Stimulated activated CD4-positive, alpha-beta T cell treated with anti-CD3 and anti-CD28 coated beads, Interleukin-1b, Interleukin-23, amount 100 ng/mL, for 4 hours (primary cell): ENCODE measurements at places on chromosomes 2 and 18.
A peak's percentile ranks its signal among the peaks of the same experiment; 100 is the strongest.

GRCh38 chr2:97880334-97880733 lies 115.4 kb downstream of the TMEM131 start:
- no peak for DNase-seq

- DNase-seq, result no peak
These were observed 37.5 kb downstream of the ST8SIA5 start for GRCh38 chr18:46719388-46719787.

GRCh38 chr2:76556018-76556417 lies 845.3 kb upstream of the GCFC2 start:
- no peak for DNase-seq

- no peak for DNase-seq
These were observed 196.0 kb upstream of the SPHKAP start for GRCh38 chr2:228377533-228377932.

- DNase-seq, result no peak
These were observed 228.5 kb upstream of the SMIM21 start for GRCh38 chr18:75656035-75656434.

GRCh38 chr2:60025496-60025895 lies 528.0 kb downstream of the BCL11A start:
- no peak for DNase-seq

- DNase-seq, result no peak
These were observed 10.7 kb upstream of the CD226 start for GRCh38 chr18:69958422-69958821.

DNA sequence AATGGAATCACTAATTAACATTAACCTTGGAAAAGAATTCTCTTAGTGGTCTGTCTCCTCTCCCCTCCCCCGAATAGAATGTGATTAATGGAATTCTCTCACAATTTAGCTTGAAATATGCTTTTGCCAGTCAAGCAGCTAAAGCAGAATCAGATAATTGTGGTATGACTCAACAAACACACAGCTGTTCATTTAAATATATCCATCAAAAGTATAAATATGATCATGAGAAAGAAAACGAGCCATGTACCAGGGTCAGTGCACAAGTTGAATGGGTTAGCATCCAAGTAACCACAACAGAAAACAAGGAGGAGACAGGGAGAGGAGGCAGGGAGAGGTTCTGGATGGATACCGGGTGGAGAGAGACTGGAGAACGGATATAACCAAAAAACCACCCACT lies 66.9 kb downstream of the ACVR1 start:
- DNase-seq, result no peak

- DNase-seq, result no peak
These were observed 543.7 kb downstream of the TRIB2 start for GRCh38 chr2:13260402-13260801.

- DNase-seq, result no peak
These were observed 5.7 kb downstream of the RPL37A start for GRCh38 chr2:216504376-216504762.

DNA sequence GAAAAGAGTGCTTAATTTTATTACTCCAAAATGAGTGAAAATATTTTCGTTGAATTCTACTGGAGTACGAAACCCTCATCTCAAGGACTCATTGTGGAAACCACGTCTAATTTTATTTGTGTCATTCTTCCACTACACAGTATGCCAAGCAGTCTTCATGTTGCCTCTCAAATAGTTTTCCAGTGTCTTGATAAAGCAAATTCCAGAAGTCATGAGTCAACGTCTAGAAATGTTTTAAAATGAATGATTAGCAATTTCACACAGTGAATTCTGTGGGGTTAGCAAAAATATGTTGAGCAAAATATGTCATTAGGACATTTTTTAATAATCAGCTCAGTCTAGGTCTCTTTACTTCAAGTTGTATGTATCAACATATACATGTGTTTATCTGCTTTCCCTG lies 865.5 kb downstream of the DSC3 start:
- no peak for DNase-seq

DNA sequence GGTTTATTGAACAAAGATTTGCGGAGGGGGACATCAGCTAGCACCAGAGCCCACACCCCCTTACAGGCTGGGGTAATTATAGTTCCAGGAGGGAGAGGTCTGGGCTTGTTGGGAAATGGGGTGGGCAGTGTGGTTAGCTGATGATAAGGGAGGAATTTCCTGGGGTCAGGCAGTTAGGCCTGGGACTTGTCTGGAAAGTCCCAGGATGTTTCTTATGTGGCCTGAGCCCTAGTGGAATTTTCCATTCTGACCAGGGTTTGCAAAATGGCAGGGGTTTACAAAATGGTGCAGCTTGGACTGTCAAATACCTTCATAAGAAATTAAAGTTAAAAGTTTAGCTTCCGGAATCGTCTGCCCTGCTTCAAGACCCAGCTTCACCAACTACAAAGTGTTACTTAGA lies 199.1 kb downstream of the FBXO15 start:
- no peak for DNase-seq

- no peak for DNase-seq
These were observed 24.2 kb upstream of the C2orf42 start for GRCh38 chr2:70214953-70215549.

DNA sequence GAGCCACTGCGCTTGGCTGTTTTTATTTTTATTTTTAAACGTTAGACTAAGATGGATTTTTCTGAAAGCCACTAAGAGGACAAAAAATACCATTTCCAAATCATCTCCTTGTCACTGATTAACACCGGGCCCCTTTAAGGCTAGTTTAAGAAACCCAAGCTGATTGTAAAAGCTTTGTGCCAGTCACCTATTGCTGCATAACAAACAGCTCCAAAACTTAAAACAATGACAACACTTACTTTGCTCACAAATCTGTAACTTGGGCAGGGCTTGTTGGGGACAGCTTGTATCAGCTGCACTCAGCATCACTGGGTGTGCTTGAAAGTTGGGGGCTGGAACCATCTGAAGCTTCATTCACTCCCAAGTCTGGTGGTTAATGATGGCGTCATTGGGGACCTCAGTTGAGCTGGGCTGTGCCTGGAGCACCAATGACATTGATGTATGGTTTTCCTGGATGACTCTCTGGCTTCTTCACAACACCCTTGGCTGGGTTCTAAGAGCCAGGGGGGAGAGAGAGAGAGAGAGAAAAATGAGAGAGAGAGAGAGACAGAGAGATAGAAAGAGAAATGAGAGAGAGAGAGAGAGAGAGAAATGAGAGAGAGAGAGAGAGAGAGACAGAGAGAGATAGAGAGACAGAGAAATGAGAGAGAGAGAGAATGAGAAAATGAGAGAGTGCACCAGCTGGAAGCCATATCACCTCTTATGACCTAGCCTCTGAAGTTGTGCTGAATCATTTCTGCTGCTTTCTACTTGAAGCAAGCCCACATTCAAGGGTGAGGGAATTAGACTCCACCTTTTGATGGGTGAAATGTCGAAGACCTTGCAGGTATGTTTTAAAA lies 26.0 kb upstream of the ATG16L1 start:
- DNase-seq, result no peak

GRCh38 chr2:232537079-232537478 lies 2.4 kb upstream of the CHRNG start:
- DNase-seq, result no peak

DNA sequence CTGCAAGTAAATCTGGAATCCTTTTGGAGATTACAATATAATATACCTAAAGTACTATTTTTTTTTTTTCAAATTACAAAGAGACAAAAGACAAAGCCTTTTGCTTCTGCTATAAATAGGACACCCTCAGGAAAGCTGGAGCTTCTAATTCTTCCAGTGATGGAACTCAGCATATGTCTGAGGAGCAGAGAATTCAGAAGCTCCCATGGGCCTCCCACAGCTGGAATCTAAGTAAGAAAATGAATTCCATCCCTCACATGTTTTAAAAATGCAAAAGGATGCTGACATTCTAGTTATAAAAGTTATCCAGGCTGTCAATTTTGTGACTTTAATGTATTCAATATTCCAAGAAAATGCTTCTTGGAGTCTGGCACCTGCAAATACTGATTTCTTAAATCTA lies 571.3 kb upstream of the LRRTM4 start:
- DNase-seq, result no peak

DNA sequence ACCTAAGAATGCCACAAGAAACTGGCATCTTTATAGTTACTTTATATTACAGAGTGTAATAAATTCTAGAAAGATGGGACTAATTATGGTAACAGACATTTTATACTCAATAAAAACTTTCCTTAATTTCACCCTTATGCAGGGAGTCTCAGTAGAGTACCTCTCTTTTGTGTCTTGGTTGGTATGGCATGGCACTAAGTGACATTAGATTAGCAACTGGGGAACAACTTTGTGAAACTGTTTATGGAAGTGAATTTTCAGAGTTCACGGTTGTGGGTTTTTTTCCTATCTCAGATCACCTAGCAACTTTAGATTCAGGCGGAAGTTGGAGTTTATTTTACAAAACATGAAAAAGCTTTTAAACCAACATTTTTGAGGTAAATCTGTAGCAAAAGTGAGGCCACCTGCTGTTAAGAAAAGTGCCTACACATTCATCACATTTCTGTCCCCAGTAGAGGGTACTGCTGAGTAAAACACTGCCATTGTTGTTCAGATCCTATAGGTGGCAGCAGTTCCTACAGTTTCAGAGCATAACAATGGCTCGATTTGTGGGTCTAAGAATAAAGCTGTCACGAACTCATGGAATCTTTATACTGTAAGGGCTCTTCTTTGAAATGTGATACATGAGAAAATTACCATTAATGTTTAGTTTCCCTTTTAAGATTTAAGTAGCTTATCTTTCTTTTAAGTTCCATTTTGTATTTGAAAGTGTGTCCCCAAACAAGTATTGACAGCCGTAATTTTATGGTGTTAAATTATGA lies 117.6 kb downstream of the CAMKMT start:
- DNase-seq, result peak; percentile 21
